ENCODE measurements at places on chromosomes 7 and 10. TPM values are rescaled to one million over a fixed set of nuclear protein-coding genes. Genes with fewer than 3 reads are reported as not detected.

Gene PRKAR2B
- 0.89 TPM for polyA plus RNA-seq

Gene PIP4K2A
- 7.7 TPM for polyA plus RNA-seq

DNA sequence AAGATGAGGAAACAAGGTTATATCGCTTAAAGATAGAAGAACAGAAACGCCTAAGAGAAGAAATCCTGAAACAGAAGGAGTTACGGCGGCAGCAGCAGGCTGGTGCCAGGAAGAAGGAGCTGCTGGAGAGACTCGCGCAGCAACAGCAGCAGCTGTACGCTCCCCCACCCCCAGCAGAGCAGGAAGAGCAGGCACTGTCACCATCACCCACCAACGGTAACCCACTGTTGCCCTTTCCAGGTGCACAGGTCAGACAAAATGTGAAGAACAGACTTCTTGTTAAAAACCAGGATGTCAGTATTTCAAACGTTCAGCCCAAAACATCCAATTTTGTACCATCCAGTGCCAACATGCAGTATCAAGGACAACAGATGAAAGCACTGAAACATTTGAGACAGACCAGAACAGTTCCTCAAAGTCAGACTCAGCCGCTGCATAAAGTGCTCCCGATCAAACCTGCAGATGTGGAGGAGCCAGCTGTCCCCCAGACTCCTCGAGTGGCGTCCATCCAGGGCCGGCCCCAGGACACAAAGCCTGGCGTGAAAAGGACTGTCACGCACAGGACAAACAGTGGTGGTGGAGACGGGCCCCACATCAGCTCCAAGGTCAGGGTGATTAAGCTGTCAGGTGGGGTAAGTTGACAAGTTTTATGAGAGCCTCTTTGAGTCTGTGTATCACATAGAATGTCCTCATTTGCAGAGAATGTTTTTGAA, 67.1 kb downstream of the SHH start:
- H3K27me3 ChIP-seq: no peaks in the 10 kb centered on the region
- peaks cover 3% of the 10 kb centered on the region for H3K4me1 ChIP-seq
- DNase-seq: no peak

GRCh38 chr7:73358590-73359275, 30.8 kb downstream of the FKBP6 start:
- no peaks in the 10 kb centered on the region for H3K27me3 ChIP-seq
- H3K4me1 ChIP-seq: peaks cover 3% of the 10 kb centered on the region
- no peaks in the 10 kb centered on the region for H3K36me3 ChIP-seq
- DNase-seq: no peak

DNA sequence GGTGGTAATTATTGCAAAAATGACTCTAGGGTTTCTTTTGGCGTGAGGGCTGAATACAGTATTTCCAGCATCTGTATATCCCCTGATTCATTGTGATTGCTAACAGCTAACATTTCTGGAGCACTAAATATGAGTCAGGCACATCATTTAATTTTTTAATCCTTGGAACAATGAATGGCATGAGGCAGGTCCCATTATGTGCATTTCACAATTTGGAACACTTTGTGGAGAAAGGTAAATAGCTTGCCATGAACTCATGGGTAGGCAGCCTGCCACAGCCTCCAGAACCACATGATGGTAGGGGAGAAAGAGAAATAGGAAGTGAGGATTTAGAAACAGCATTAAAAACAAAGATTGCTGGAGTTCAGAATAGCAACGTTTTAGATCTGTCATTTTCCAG, 1.7 kb downstream of the NPTX2 start:
- no peak for DNase-seq
- no peaks in the 10 kb centered on the region for H3K4me1 ChIP-seq
- H3K27ac ChIP-seq: no peak overlapping the region
- no peaks in the 10 kb centered on the region for H3K36me3 ChIP-seq
- no peak overlapping the region for H3K4me3 ChIP-seq
- H3K27me3 ChIP-seq: peaks cover 47% of the 10 kb centered on the region

Data from small intestine (tissue), 16 donors.